ENCODE measurements at places on chromosomes 5 and 9.

DNA sequence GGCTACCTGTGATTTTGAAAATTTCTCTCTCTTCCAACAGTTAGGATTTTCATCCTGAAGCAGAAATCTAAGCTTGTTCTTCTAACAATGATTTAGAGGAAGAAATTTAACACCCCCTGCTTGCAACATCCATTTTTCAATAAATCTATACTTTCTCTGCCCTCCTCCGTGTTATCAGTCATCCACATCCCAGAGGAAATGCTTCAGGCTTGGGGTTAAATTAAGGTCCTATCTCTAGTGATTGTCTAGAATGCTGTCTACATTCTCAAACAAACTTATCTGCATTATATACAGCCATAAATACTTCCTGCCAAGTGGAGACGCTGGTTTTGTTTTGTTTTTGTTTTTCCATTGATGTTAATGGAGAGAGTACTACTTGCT, 371.0 kb downstream of the CSNK1G3 start:
- no peak for DNase-seq

DNA sequence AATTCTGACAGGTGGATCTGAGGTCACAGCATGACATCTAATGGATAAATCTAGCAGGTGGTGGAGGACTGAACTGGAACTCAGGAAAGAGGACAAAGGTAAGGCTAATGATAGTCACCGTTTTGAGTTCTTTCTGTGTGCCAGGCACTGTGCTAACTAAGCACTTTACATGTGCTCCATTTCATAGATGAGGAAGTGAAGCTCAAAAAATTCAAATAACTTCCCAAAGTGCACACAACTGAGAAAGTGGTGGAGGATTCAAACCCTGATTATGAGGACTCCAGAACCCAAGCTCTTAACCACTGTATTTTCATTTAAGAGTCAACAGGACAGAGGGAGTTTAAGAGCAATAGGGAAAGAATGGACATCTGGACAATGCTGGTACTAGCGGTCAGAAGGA, 7.1 kb upstream of the DELE1 start:
- no peak for DNase-seq

DNA sequence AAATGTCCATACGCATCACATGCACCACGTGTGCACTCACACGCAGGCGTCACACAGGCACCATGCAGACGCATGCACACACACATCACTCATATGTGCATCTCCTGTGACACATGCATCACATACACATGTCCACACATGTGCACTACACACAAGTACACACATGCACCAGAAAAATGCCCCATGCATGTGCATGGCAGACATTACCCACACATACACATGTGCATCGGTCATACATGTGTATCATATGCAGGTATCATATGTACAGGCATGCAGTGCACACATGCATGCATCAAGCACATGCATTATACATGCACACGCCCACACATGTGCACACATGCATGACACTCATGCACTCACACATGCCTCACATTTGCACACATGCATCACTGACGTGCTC, 26.1 kb downstream of the ADAMTS2 start:
- DNase-seq: no peak

- DNase-seq: no peak
Measured at GRCh38 chr9:90941661-90942060, 140.0 kb downstream of the SYK start.

DNA sequence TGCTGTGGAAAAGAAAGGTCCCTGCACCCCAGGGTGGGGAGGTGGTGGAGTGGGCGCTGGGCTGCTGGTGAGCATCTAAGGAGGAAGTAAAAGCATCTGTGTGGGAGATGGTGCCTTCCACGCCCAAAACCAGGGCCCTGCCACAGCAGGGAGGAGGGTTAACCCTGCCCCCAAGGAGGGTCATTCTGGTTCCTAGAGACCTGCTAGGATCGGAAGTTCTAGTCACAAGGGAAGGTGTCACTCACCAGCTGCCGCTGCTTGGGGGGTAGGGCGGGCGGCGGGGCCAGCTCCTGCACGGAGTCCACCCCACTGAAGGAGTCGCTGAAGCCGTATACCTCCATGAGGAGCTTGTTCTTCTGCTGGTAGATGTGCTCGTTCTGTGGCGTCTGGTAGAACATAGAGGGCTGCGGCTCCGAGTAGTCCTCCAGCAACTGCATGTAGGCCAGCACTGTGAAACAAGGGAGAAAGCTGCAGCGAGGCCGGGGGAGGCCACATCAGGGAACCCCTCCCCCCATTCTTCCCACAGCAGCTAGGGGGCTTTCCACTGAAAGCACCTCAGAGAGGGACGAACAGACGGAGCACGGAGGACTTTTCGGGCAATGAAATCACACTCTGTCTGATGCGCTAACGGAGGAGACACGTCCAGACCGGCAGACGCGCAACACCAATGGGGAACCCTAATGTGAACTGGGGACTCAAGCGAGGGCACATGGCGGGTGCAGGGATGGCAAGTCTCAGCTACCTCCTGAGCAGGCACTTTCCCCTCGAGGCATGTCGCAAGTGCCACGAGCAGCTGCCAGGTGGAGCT, 76.4 kb downstream of the PRRT1B start:
- no peak for DNase-seq
